ENCODE measurements at places on chromosomes 3 and 15.

DNA sequence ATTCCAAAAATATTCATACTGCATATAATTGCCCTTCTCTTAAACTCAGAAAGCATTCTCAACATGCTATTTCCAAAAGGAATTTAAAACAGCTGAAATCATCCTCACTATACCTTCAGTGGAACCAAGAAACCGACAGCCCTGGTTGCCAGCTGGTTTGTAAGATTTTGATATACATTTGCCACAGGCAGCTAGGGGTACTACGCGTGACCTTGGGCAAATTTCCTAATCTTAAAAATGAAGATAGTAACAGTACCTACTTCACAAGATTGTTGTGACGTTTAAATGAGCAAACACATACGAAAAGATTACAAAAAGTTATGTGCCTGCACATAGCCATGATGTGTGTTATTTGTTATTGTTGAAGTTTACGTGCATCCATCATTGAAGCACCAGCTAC, 7.3 kb downstream of the C3orf70 start:
- no peak for DNase-seq

DNA sequence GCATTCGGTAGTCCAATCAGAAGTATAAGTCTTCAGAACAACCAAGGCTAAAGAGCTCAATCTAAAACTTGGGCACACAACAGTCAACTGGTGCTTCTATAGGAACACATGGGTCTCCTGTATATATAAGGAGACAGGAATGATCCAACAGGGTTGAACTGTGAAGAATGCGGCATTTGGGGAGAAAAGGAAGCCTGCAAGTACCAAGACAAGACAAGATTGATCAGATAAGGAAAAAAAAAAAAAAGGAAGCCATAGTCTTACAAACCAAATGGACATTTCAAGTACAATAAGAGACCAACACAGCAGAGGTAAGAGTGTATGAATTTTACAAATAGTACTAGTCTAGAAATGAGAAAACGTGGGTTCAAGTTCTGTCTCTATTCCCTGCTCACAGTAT, 6.5 kb downstream of the CPEB1 start:
- no peak for DNase-seq

DNA sequence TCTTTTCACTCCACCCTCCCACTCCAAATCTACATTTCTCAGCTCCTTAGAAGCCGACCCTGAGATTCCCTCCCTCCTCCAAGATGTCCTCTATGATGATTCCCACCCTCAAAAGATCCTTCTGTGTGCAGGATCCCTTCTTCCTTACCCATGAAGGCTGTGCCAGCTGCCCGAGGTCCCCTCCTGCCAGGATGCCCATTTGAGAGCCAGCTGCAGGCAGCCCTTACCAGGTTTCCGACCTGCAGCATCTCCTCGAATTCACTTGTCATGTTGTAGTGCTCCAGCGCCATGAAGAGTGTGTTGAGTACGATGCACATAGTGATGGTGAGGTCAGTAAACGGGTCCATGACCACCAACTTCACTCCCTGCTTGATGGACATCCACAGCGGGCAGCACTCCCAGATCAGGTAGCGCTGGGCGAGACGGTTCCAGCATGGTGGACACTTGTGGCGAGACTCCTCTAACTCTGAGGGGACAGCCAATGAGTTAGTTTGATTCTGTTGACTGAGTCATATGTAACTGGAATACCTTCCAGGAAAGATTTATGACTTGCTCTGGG, 51.9 kb downstream of the SCN5A start:
- DNase-seq, result no peak

- DNase-seq, result no peak
Measured at GRCh38 chr3:83769791-83770663, 1188.8 kb upstream of the CADM2 start.
